ENCODE measurements at places on chromosomes 6 and 20.

DNA sequence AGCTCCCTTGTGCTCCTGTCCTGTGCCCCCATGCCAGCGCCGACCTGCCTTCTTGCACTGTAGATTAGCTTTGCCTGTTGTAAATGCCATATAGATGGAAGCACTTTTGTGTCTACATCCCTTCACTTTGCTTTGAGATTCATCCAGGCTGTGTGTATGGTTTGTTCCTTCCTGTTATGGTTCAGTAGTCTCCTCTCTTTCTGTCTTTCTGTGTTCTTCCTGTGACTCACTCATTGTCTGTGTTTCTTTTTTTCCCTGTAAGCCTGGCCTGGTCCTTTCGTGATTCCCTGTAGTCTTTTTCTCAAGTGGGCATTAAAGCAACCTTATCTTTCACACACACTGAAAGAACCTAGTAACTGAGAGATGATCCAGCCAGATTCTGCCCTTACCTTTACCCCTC is 66.6 kb downstream of the JARID2 start:
- H3K27ac ChIP-seq: no peak overlapping the region
- DNase-seq: no peak
- H3K4me3 ChIP-seq: no peak overlapping the region
- H3K36me3 ChIP-seq: no peaks in the 10 kb centered on the region
- H3K27me3 ChIP-seq: no peaks in the 10 kb centered on the region
- H3K4me1 ChIP-seq: peaks cover 12% of the 10 kb centered on the region

- peaks cover 16% of the 10 kb centered on the region for H3K4me1 ChIP-seq
- no peak overlapping the region for H3K4me3 ChIP-seq
- H3K36me3 ChIP-seq: no peaks in the 10 kb centered on the region
- peaks cover 9% of the 10 kb centered on the region for H3K27me3 ChIP-seq
Measured at GRCh38 chr6:41531591-41532582, 14.3 kb upstream of the FOXP4 start.

GRCh38 chr6:44539701-44540355 is 152.3 kb downstream of the CDC5L start:
- no peaks in the 10 kb centered on the region for H3K36me3 ChIP-seq
- H3K27ac ChIP-seq: no peak overlapping the region
- no peak overlapping the region for H3K4me3 ChIP-seq
- no peaks in the 10 kb centered on the region for H3K4me1 ChIP-seq
- no peaks in the 10 kb centered on the region for H3K27me3 ChIP-seq
- DNase-seq: peak; percentile 5

GRCh38 chr6:42162384-42162783 is 10.8 kb upstream of the GUCA1A start:
- H3K4me1 ChIP-seq: peaks cover 24% of the 10 kb centered on the region
- no peaks in the 10 kb centered on the region for H3K36me3 ChIP-seq
- H3K27ac ChIP-seq: no peak overlapping the region
- no peak overlapping the region for H3K4me3 ChIP-seq
- DNase-seq: no peak

DNA sequence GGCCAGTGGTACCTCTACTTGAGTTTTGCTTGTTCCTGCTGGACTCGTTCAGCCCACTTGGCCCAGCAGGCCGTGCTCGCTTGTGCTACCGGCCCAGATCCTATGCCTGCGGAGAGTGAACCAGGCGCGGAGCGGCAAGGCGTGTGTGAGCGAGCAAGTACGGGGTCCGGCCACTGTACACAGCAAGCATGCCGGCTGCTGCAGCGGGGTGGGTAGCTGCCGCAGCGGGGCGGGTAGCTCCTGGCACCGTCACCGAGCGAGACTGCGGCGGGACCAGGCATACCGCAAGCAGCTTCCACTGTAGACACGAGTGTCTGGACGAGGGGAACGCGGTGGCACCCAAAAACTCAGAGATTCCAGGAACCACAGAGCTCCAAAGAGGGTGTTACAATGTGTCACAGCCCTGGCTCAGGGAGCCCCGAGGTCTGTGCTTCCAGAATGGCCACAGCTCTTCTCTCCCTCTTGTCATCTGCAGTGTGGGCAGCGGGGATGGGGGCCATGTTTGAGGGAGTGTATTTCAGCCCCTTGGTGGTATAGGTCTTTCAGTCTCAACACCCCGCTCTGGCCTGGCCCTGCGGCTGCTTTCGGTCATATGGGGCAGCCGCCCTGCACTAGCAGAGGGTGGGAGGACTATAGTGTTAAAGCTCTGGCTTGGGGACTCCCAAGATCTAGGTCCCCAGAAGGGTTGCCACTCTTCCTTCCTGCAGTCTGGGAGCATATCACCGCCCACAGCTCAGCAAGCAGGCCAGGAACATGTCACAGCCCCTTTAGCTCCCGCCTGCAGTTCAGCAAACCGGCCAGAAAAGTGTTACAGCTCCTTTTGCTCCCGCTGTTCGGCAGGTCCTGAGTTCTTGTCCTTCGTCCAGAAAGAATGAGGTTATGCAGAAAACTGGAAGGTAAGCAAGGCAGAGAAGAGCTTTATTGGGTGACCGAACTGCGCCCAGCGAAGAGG is 6.1 kb upstream of the RWDD1 start:
- no peak overlapping the region for H3K4me3 ChIP-seq
- H3K27ac ChIP-seq: no peak overlapping the region
- H3K4me1 ChIP-seq: peaks cover 17% of the 10 kb centered on the region
- H3K27me3 ChIP-seq: no peaks in the 10 kb centered on the region
- no peak for DNase-seq

GRCh38 chr20:59673288-59673997 is 69.1 kb downstream of the PHACTR3 start:
- H3K27me3 ChIP-seq: peaks cover 12% of the 10 kb centered on the region
- H3K27ac ChIP-seq: no peak overlapping the region
- H3K36me3 ChIP-seq: no peaks in the 10 kb centered on the region
- no peaks in the 10 kb centered on the region for H3K4me1 ChIP-seq
- no peak for DNase-seq

GRCh38 chr6:23212398-23212797 is 643.0 kb downstream of the HDGFL1 start:
- H3K27ac ChIP-seq: no peak overlapping the region
- no peaks in the 10 kb centered on the region for H3K36me3 ChIP-seq
- no peak overlapping the region for H3K4me3 ChIP-seq
- H3K27me3 ChIP-seq: no peaks in the 10 kb centered on the region

DNA sequence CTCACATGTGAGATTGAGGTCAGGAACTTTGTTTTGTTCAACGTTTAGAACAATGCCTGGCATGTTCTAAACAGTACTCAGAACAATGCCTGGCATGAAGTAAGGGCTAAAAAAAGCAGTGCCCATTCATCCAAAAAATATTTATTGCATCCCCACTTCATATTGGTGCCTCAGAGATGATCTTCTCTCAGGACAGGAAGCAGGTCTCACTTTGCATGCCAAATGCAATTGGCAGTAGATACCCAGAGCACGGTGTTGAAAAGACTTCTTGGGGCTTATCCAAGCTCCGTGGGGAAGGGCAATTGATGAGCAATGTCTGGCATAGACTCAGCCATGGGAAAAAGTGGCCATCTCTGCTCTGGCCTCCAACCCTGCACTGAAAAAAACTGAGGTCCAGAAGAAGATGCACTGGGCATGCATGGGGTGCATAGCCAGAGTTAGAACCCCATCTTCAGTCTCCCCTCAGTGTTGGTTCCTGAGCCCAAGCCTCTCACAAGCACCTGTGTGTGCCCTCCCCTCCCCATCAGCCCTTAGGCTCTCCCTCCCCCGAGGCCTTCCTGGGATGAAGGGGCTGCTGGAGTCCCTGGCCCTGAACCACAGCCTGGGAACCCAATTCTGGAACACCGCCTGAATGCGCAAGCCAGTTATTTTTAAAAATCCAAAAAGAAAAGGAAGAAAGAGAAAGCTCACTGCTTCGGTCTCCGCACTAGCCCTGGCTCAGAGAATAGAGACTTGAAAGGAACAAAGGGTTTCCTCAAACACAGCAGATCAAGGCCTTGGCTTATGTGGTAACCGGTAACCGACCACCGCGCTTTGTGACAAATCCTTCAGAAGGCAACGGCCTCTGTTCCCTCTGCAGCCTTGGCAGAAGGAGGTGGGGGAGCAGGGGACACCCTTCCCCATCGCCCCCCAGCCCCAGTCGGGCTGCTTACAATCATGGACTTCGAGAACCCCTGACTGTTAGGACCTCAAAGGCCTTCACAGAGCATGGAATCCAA is 78.5 kb upstream of the SIRPA start:
- H3K4me3 ChIP-seq: no peak overlapping the region
- no peak for DNase-seq
- no peaks in the 10 kb centered on the region for H3K27me3 ChIP-seq
- H3K4me1 ChIP-seq: peaks cover 48% of the 10 kb centered on the region
- peak overlapping the region; percentile 53 for H3K27ac ChIP-seq

DNA sequence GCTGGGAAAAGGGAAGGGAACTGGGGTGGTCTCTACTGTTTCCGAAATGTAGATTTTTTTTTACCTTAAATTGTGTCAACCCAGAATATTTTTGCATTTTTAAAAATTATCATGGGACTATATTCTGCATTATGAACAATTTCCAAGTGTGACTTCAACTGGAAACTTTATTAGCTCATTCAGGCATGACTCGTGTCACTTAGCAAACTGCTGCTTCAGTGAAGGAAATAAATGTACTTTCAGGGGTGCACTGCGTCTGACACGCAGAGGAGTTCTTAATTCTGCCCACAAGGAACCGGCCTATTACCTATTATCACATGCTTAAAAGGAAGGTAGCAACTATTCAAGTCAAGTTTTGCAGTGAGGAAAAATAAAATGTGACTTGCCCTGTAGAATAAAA is 291.3 kb upstream of the PRDM1 start:
- H3K4me1 ChIP-seq: peaks cover 4% of the 10 kb centered on the region
- no peak overlapping the region for H3K4me3 ChIP-seq
- H3K36me3 ChIP-seq: no peaks in the 10 kb centered on the region
- H3K27ac ChIP-seq: no peak overlapping the region
- DNase-seq: no peak
- H3K27me3 ChIP-seq: no peaks in the 10 kb centered on the region

DNA sequence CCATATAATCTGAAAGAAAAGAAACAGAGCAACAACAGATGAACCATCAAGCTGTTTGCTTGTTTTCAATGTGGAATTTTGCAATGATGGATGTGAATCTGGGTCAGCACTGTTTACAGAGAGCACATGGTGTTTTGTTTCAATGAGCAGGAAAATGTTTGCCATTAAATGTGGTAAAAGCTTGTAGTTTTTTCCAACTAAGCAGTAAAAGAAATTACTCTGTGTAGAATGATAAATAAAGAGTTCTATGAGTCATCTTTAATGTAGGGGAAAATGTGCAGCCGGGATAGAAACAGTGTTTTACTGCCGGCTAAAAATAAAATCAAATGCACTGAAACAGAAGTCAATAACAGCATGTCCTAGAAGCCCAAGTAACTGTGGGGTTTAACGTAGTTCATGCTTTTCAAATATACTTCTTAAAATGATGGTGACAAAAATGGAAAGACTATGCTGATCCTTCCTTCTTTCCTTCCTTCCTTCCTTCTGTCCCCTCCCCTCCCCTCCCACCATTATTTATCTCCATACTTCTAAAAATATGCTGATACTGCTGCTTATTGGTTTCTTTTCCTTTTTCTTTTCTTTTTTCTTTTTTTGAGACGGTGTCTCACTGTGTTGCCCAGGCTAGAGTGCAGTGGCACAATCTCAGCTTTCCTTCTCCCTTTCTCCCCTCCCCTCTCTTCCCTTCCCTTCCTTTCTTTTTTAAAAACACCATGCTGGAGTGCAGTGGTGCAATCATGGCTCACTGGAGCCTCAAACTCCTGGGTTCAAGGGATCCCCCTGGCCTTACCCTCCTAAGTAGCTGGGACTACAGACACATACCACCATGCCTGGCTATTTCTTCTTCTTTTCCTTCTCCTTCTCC is 6.3 kb upstream of the NAA20 start:
- H3K27me3 ChIP-seq: no peaks in the 10 kb centered on the region
- H3K4me1 ChIP-seq: no peaks in the 10 kb centered on the region
- H3K27ac ChIP-seq: no peak overlapping the region
- no peak overlapping the region for H3K4me3 ChIP-seq

GRCh38 chr6:108998485-108998884 is 96.2 kb downstream of the SESN1 start:
- no peak for DNase-seq
- H3K27ac ChIP-seq: no peak overlapping the region
- no peaks in the 10 kb centered on the region for H3K36me3 ChIP-seq
- H3K27me3 ChIP-seq: no peaks in the 10 kb centered on the region
- no peaks in the 10 kb centered on the region for H3K4me1 ChIP-seq

Measured in keratinocyte (primary cell).